ENCODE measurements at places on chromosomes 12 and 14. TPM values are rescaled to one million over a fixed set of nuclear protein-coding genes. Genes with fewer than 3 reads are reported as not detected.

Gene PKP2
- under 0.01 TPM for total RNA-seq

Gene PPP4R4
- total RNA-seq = 0.51 TPM

- DNase-seq = no peak
- H3K27me3 ChIP-seq = peaks cover 2% of the 10 kb centered on the region
- no peaks in the 10 kb centered on the region for H3K4me1 ChIP-seq
- H3K36me3 ChIP-seq = no peaks in the 10 kb centered on the region
- H3K27ac ChIP-seq = no peak overlapping the region
These were observed 166.7 kb downstream of the KCNA5 start for GRCh38 chr12:5210179-5210922.

DNA sequence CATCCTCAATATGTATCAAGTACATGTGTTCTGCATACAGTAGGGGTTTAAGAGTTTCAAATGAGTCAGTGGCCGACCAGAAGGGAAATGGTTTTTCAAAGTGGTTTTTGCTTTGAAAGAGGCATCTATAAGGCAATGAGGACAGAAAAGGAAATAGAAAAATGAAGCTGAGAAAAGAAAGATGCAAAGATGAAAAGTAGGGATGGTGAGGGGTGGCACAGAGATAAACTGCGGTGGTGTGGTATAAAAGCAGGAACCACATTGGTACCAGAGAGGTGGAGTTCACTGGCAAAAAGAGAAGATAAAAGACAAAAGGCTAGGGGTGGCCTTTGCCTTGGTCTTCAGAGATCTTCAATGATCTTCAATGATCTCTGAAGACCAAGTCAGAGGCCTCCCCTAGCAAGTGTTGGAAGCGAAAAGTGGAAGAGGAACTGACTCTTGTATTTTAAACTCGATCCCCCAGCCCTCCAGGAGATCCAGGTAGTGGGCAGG is 144.0 kb upstream of the KRR1 start:
- no peak overlapping the region for H3K4me3 ChIP-seq
- H3K4me1 ChIP-seq = peaks cover 17% of the 10 kb centered on the region
- no peak overlapping the region for H3K27ac ChIP-seq
- H3K27me3 ChIP-seq = no peaks in the 10 kb centered on the region
- no peaks in the 10 kb centered on the region for H3K36me3 ChIP-seq
- DNase-seq = no peak

GRCh38 chr14:29895591-29896083 is 32.0 kb downstream of the PRKD1 start:
- no peak overlapping the region for H3K4me3 ChIP-seq
- H3K27me3 ChIP-seq = no peaks in the 10 kb centered on the region
- no peak for DNase-seq
- no peaks in the 10 kb centered on the region for H3K4me1 ChIP-seq

DNA sequence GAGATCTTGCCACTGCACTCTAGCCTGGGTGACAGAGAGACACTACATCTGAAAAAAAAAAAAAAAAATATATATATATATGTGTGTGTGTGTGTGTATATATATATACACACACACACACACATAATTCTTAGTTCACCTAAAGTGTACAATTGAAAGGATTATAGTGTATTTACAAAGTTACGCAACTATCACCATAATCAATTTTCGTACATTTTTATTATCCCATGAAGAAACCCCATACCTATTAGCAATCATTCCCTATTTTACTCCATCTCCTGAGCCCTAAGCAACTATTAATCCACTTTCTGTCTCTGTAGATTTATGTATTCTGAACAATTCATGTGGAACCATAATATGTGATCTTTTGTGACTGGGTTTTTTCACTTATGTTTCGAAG is 4.4 kb downstream of the SRP54 start:
- no peak overlapping the region for H3K4me3 ChIP-seq
- no peaks in the 10 kb centered on the region for H3K36me3 ChIP-seq
- no peak for DNase-seq
- H3K27ac ChIP-seq = no peak overlapping the region

DNA sequence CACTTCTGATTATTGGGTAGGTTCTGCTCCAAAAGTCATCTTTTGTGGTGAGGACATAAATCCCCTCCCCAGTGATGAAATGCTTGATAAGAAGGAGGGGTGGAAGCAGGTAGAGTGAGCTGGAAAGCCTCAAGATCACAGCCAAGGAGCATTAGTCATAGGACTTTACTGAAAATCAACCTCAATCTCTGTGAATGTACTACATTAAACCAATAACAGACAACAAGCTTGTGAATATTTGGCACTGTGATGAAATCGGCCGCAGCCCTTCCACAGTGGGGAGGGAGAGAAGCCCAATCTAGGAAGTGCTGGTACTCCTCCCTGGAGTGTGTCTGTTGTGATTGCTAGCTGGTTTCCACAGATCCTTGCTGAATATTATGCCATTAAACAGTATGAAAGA is 41.2 kb upstream of the PTCSC3 start:
- no peaks in the 10 kb centered on the region for H3K27me3 ChIP-seq
- H3K4me3 ChIP-seq = no peak overlapping the region
- no peaks in the 10 kb centered on the region for H3K36me3 ChIP-seq
- no peaks in the 10 kb centered on the region for H3K4me1 ChIP-seq
- DNase-seq = no peak

GRCh38 chr12:8855891-8856290 is 33.5 kb downstream of the A2ML1 start:
- no peak overlapping the region for H3K4me3 ChIP-seq
- no peak overlapping the region for H3K27ac ChIP-seq
- H3K27me3 ChIP-seq = no peaks in the 10 kb centered on the region
- H3K4me1 ChIP-seq = no peaks in the 10 kb centered on the region
- DNase-seq = no peak

GRCh38 chr12:94037444-94037843 is 110.9 kb upstream of the PLXNC1 start:
- no peak for DNase-seq
- no peaks in the 10 kb centered on the region for H3K36me3 ChIP-seq
- no peak overlapping the region for H3K27ac ChIP-seq
- no peak overlapping the region for H3K4me3 ChIP-seq

DNA sequence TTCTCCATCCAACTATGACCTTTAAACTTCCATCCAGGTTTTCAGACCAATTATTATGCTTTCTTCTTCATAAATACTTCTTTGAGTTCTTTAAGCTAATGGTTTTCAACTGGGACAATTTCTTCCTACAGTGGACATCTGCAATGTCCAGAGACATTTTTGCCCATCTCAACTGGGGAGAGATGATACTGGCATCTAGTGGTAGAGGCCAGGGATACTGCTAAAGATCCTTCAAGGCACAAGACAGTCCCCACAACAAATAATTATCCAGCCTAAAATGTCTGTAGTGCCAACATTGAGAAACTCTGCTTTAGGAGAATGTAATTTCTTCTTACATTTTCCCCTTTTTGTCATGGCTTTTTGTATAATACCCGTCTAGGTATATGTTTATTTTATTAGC is 10.6 kb downstream of the TRHDE start:
- DNase-seq = peak; percentile 56
- H3K36me3 ChIP-seq = no peaks in the 10 kb centered on the region
- H3K4me1 ChIP-seq = no peaks in the 10 kb centered on the region
- H3K4me3 ChIP-seq = no peak overlapping the region

All from fibroblast of lung (primary cell).